MCF 10A (cell line): ENCODE measurements at places on chromosomes 4 and X.

- no peak for DNase-seq
Observed at GRCh38 chr4:182483685-182484084, 240.5 kb downstream of the TENM3 start.

DNA sequence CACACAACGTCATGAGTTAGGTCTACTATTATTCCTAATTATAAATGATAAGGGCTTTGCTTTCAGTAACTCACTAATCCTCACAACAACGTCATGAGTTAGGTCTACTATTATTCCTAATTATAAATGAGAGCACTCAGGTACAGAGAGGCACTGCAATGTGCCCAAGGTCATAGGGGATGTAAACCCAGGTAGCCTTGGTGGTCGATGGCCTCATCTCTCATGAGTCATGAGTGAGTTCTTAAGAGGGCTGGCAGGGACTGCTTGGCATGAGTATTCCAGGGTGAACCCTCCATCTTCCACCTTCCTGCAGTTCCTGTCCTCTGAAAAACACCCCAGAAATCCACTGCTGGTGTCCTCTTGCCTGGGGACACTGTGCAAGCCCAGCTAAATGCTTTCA is 317.1 kb downstream of the STK32B start:
- no peak for DNase-seq

GRCh38 chrX:153706799-153707198 is 17.4 kb downstream of the BCAP31 start:
- DNase-seq, result no peak

GRCh38 chr4:88219099-88219498 is 60.7 kb upstream of the ABCG2 start:
- DNase-seq, result peak; percentile 52

GRCh38 chr4:17809667-17810066 is 890 bp downstream of the DCAF16 start:
- no peak for DNase-seq

GRCh38 chr4:17352357-17352756 is 159.5 kb downstream of the QDPR start:
- no peak for DNase-seq

GRCh38 chr4:146445198-146446150 is 76.3 kb downstream of the SLC10A7 start:
- DNase-seq, result no peak

- no peak for DNase-seq
Observed at GRCh38 chr4:23773884-23774636, 115.8 kb downstream of the PPARGC1A start.

DNA sequence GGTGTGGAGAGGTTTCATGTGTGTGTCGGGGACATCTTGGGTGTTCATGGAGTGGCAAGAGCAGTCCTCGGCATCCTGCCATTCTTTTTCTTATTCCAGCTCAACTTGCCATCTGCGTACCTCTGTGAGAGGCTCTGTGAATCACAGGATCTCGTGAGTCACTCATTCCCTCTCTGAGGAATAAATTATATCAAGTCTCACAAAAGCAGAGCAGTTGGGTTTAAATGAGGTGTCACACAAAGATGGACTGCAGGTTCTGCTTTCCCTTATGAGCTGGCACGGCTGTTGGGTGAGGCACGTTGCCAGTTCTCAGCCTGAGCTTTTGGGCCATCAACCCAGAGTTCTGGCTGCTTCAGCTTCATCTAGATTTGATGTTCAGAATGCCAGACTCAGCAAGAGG is 6.8 kb upstream of the OCIAD2 start:
- peak; percentile 87 for DNase-seq
